ENCODE measurements at places on chromosomes 4 and X.

DNA sequence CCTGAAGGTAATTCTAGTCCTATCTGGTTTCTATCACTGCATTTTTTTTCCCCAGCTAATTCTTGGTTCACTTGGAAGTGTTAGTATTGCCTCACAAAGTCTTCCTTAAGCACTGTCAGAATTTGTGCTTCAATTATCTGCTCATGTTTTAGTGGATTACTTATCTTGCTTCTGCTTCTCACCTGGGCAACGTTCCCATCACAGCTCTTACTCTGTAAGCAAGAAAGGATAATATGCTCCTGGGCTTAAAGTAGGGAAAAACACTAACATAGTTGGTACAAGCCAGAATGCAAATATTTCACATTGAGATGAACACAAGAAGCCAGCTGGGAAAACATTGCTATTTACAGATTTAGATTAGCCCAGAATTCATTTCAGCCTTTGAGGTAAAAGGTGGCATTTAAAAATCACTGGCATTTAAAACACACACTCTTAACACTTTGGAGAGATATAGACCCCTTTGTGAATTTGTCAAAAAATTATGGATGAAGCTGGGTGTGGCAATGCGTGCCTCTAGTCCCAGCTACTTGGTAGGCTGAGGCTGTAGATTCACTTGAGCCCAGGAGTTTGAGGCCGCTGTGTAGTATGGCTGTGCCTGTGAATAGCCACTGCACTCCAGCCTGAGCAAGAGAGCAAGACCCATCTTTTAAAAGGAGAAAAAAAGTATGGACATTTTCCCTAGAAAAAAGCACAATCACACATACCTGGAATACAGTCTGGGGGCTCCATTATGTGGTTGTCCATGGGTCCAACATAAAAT is 6.6 kb upstream of the PTPN13 start:
- DNase-seq, result no peak

DNA sequence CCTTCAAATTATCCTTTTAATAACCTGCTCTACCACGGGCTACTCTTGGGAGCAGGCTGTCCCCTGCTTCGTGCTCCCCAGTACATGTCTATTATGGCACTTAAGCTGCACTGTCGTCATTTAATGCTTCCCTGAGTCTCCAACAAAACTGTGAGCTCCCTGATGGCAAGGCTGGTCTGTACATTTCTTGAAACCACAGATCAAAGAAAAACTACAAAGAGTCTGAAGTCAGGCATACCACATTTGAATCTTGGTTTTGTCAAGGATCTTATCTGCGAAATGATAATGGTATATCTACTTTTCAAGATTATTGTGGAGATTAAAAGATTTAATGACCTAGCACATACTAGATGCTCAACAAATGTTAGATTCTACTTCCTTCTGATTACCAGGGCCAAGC is 45.7 kb downstream of the MAML3 start:
- no peak for DNase-seq

- no peak for DNase-seq
These were observed 158.2 kb upstream of the NOCT start for GRCh38 chr4:138857416-138857815.

GRCh38 chr4:94924566-94924965 is 166.8 kb downstream of the BMPR1B start:
- peak; percentile 68 for DNase-seq

- DNase-seq, result no peak
These were observed 975.2 kb downstream of the STIM2 start for GRCh38 chr4:27835851-27836250.

DNA sequence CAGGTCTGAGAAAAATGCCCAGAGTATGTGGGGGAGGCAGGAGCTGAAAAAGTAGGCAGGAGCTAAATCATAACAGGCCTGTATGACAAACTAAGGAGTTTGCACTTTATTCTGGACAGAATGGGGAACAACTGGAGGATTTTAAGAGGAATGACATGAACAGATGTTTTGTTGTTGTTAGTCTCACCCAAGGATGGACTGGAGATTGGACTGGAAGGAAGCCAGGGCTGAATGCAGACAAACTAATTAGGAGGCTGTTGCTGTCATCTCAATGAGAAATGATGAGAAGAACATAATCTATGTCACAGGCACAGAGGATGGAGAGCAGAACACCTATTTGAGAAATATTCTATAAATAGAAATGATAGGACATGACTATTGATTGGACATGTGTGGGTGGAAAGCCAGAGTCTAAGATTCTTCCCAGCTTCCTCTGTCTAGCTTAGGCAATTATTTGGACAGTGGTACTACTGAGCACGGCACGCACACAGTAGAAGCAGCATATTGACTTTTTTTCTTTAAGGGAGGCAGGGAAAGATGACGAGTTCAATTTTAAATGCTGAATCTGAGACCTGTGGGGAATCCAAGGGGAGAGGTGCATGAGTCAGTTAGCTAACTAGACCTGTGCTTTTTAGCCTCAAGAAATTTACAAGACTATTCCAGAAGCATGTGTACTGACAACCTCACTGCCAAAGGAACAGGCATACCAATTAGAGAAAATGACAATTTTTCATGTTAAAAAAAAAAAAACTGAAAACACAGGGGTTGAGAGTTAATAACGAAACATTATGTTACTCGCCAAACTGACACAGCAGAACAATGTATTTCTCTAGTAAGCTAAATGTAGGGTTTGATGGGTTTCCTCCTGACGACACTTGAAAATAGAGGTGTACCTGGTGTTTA is 963 bp upstream of the USO1 start:
- DNase-seq, result peak; percentile 46

GRCh38 chr4:80529026-80529425 is 193.5 kb downstream of the CFAP299 start:
- DNase-seq, result no peak
